Gastroesophageal sphincter (tissue), 4 donors: ENCODE measurements at places on chromosomes 11 and 22.
A peak's percentile ranks its signal among the peaks of the same experiment; 100 is the strongest.

DNA sequence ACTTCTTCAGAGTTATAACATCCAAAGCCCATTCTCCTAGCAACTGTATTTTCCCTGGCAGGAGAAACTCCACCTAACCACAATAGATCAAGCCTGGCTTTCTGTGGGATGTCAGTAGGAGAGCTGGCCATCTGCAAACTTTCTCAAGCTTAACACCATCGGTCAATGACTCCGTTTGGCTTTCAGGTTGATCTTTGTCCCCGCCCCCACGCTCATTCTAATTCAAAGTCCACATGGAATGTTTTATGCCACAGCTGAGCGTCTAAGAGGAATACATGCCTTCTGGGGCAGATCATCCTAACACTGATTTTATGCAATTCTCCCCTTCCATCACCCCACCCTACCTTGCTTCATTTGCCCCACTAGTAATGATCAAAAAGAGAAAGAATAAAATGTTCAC is 4.8 kb downstream of the GVQW3 start:
- ATAC-seq: no peak

- no peak for ATAC-seq
Observed at GRCh38 chr11:130435671-130436070, 7.3 kb upstream of the ADAMTS8 start.

DNA sequence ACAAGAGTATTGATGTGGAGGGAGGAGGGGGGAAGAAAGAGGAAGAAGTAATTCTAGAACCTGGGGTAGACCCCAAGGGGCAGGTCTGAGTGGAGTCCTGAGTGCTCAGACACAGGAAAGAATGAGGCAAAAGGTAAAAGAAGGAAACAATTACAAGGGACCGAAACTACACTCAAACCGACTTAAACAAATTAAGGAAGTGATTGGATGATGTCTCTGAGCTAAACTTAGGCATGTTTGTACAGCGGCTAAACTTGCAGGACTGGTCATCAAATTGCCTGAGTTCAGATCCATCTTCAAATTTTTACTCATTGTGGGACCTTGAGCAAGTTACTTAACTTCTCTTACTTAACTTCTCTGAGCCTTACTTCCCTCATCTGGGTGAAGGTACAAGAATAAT is 86.3 kb upstream of the LRRC55 start:
- no peak for ATAC-seq

GRCh38 chr22:22554587-22555284 is 4.3 kb downstream of the PRAME start:
- no peak for ATAC-seq

- peak; percentile 74 for ATAC-seq
Observed at GRCh38 chr11:72684236-72684912, 10.2 kb upstream of the PDE2A start.

GRCh38 chr11:7655253-7656217 is 17.8 kb downstream of the CYB5R2 start:
- ATAC-seq: no peak

GRCh38 chr11:67667490-67668191 is 6.8 kb downstream of the ALDH3B2 start:
- ATAC-seq: no peak

DNA sequence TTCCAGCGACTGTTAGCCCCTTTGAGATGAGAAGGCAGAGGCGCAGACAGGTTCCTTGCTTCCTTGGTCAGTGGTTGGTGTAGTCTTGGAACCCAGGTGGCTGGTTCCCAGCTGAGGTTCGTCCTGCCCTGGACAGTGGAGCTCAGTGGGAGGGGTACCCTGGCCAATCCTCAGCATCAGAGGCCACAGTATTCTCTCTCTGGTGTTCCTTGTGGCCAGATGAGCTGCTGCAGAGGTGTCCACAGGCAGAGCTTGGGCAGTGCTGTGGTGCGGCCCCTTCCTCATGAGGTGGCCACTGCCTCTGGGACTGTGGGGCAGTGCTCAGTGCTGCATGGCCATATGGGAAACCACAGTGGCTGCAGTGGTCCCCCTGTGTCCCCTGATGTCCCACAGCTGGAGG is 61.8 kb downstream of the CTTN start:
- ATAC-seq: no peak

- no peak for ATAC-seq
Observed at GRCh38 chr11:76797341-76798201, 14.4 kb downstream of the TSKU start.

DNA sequence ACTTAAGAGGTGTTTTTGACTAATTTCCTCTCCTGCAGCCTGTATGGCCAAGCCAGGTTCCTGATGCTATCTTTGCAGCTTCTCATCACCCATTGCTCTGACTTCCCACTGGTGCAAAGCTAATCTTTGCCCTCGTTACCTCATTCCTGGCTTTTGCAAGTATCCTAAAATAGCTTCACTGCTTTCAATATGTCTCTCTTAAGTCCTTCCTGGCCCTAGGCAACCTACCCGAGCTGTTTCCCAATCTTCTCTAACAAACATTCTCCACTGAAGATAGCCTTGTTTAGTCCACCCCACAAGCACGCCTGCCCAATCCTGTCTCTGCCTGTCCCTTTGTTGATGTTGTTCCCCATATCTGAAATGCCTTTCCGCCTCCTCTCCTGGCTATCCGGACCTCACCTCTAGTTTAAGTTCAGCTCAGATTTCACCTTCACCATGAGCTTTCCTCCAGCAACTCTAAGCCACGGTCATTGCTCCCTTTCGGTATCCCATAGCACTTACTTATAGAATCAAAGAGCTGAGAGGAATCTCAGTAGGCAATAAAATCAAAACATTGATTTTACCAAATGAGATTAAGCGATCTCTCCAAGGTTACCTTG is 30.1 kb upstream of the CECR2 start:
- no peak for ATAC-seq

- no peak for ATAC-seq
Observed at GRCh38 chr22:31680861-31681341, 18.9 kb upstream of the PISD start.

DNA sequence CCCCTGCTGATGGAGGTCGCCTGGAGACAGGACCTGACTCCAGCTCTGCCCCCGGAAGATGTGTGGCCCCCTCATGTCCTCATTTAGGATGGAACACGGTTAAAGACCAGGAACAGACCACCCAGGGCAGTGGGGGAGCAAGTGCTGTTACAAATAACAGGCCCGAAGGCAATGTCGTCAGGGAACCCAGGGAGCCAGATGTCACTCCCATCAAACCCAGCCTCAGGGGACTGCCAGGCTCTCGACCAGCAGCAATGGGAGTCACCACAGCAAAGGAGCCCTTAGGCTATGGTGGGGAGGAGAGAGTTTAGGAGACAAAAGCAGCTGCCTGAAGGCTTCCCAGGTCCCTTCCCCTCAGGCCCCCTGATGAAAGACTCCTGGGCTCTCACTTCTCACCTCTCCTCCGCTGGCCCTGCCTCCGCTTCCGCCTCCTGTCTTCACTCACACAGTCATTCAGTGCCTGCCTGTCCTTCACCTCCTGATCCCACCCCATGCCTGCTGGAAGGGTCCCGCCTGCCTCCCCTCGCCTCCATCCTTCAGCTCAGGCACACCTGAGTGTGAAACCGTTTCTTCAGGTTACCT is 4.4 kb downstream of the RPS19BP1 start:
- no peak for ATAC-seq

GRCh38 chr11:105110688-105111030 is 28.9 kb downstream of the CARD18 start:
- no peak for ATAC-seq

DNA sequence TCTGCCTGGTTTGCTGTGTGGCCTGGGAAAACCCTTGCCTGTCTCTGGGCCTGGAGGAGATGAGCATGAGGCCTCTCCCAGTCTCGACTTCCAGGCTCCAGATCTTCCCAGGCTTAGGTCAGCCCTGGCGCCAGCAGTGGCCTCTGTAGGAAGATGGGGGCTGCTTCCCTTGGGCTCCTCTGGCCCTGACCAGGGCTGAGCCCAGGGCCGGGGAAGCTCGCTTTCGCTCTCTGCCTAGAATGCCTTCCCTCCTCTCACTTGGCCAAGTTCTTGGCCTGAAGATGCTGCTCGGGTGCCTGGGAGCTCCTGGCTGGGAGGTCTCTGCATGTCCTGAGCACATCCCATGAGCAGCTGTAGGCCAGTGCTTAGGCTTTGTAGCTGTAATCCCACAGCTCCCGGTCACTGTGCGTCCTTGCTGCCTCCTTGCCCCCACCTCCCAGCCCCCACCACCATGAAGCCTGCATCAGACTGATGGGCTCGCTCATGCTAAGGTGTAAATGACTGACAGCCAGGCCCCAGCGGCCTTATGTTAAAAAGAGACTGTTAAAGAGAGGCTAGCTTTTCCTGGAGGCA is 25.5 kb downstream of the SHISAL1 start:
- no peak for ATAC-seq

DNA sequence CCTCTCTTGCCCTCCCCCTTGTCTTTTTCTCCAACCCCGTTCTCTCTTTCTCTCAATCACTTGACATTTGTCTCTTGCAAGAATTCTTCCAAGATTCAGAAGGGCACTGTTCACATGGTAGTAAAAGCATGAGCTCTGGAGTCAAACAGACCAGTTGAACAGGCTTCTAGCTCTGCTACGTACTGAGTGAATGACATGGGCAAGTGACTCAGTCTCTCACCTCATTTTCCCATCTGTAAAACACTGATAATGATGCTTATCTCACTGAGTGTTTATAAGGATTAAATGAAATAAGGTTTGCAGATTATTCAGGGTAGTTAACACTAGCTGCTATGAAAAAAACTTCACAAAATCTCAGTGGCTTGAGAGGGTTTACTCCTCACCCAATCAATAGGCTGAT is 5.9 kb upstream of the IL10RA start:
- ATAC-seq: no peak

DNA sequence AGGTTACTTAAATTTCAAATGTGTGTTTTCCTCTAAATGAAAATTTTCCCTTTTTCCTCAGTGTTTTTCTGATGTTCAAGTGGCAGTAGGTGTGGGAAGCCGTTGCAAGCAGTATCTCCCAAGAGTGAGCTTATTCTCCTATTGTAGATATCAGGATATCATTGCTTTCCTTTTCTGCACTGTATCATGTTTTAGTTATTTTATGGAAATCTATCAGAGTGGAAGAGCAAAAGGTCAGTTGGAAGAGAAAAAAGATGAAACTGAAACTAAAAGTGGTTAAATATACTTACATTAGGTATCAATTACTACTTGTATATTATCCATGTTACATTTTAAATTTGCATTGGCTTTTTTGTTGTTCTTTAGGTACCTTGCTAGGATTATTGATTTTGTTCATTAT is 57.0 kb downstream of the PDE3B start:
- ATAC-seq: no peak

DNA sequence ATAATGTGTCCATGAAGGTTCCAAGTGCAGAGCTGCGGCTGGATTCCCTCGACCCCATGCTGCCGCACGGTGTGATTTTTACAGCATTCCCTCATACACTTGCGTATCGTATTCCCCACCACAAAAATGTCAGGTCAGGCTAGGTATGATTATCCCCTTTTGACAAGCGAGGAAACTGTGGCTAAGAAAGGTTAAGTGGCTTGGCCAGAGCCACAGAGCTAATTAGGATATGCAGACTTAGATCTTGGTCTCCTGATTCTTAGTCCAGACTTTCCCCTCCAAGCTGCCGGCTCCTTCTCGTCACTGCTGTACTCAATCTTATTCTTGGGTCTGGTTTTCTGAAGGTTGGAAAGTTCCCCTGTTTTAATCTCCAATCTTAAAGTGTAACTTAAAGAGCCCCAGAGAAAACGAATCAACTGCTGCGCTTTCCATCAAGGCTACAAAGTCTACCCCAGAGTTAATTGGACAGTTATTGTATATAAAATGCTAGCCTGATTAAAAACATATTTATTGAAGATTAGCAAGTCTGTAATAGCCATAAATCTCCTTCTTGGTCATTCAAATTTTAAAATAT is 176.6 kb downstream of the ADAMTS15 start:
- no peak for ATAC-seq

- no peak for ATAC-seq
Observed at GRCh38 chr22:27641049-27641795, 160.3 kb downstream of the MN1 start.

DNA sequence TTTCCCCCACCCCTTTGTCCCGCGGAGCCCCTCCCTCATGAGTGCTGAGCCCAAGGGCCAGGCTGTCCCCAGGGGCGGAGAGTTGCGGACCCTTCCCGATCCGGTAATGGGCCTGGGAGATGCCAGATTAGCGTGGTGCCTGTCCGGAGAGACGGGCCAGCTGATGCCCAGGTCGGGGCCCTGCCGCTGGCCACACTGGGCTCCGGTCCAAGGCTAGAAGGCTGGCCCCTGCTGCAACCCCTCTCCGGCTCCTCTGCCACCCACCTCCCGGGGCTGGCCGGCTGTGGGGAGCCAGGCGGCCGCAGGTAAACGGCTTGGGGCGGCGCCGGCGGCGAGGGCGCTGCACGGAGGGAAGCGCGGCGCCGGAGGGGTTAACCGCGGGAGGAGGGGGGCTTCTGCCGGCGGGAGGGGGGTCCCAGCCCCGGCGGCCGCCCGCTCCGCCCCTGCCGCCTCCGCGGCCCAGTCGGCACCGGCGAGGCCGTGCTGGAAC is at the start of gene KCNK4:
Gene KCNK4 (plus strand): TSS at position 41 of the 490 bp plus-strand sequence. CDS start 1,717 bp downstream, outside the sequence.
- no peak for ATAC-seq

- ATAC-seq: no peak
Observed at GRCh38 chr22:47050401-47051051, 288.1 kb downstream of the TBC1D22A start.

GRCh38 chr11:123427405-123427804 is 2.7 kb upstream of the GRAMD1B start:
- ATAC-seq: no peak

DNA sequence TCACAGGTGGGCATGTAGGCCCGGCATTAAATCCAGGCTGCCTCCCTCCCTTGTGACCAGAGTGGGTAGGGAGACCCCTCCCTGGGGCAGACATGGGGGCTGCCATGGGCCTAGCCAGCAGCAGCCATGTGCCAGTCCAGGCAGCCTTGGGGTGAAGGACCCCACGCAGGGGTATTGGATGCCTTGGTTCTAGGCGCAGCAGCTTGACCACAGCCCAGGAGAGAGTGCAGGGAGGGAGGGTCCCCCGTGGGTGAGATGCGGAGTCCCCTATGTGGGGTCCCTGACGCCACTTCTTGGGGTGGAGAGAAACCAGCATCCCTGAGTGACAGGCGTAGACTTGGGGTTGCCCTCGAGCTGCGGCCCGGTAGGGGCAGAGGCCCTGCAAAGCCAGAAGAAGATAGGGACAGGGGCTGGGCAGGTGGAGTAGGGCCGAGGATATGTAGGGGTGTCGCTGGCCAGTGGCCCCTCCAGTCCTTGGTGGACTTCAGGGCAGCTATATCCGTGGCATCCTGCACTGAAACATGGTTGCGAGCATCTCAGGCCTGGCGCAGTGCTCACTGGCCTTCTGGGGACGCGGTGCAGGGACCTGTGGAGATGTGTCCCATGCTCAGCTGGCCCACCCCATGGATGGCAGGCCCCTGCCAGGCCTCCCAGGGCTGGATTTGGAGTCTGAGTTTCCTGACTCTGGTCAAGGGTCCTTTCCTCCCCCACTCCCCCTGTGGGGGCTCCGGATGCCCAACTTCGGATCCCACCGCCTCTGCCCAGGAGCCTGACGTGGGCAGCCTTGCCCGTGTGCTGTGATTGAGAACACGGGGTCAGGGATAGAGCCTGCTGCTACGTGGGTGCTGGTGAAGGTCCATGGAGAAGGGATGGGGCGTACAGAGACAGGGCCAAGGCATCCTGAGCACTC is 1179.8 kb downstream of the BRD1 start:
- no peak for ATAC-seq
